Right cardiac atrium (tissue), 5 donors: ENCODE measurements at places on chromosomes 16 and 17. TPM values are rescaled to one million over a fixed set of nuclear protein-coding genes. Genes with fewer than 3 reads are reported as not detected.

HBA1 gene
- polyA plus RNA-seq = 4.8 TPM

CNTNAP1 gene
- 4.6 TPM for polyA plus RNA-seq

PRDM7 gene
- polyA plus RNA-seq = not detected

UBALD2 gene
- polyA plus RNA-seq = 19.5 TPM

CA4 gene
- polyA plus RNA-seq = 17.6 TPM

RGS11 gene
- polyA plus RNA-seq = 15.5 TPM

ASPHD1 gene
- polyA plus RNA-seq = 0.14 TPM

MRM1 gene
- polyA plus RNA-seq = 5.2 TPM

NUP88 gene
- polyA plus RNA-seq = 38.5 TPM

OR2C1 gene
- polyA plus RNA-seq = not detected

BRD7 gene
- polyA plus RNA-seq = 33.8 TPM

CLEC19A gene
- not detected for polyA plus RNA-seq
